ENCODE measurements at places on chromosomes 12 and 14. TPM values are rescaled to one million over a fixed set of nuclear protein-coding genes. Genes with fewer than 3 reads are reported as not detected.

FZD10 gene
- total RNA-seq: not detected

EML1 gene
- total RNA-seq: 0.36 TPM

SYT1 gene
- not detected for total RNA-seq

DNA sequence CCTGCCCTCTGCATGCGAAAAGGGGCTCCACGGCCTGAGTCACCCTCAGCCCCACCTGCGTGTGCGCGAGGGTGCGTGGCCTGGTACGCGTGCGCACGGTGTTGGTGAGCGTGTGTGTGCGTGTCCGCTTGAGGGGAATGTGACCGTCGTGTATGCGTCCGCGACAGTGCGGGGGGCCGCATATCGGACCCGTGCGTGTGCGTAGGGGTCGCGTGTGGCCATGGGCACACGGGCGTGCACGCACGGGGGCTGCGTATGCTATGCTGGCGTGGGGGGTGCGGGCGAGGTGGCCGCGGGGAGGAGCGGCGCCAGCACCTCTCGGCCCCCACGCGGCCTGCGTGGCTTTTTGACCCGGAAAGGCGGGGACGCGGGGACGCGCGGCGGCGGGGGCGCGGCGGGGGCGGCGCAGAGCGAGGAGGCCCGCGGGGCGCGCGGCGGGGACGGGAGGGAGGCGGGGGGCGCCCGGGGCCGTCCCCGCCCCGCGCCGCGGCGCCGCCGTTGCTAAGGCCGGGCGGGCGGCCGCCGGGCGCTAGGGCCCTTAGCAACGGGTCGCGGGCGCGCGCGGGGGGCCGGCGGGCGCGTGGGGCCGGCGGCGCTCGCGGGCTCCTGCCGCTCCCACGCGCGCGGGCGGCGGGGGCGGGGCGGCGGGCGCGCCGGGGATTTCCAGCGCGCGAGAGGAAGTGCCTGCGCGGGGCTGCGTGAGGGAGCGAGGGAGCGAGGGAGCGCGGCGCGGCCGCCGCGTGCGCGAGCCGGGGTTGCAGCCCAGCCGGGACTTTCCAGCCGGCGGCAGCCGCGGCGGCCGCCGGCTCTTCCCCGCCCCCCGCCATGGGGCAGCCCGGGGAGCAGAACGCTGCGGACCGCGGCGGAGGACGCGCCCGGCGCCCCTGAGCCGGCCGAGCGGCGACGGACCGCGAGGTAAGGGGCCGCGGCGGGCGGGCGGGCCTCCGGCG, at the start of gene TRAF3:
TRAF3 (plus strand) TSS at position 689 of the 950 bp plus-strand sequence. CDS start 92,753 bp downstream, outside the sequence.
- H3K27me3 ChIP-seq: no peaks in the 10 kb centered on the region
- H3K4me3 ChIP-seq: peak within 1 kb of the TSS; percentile 88
- H3K36me3 ChIP-seq: peaks cover 29% of the 10 kb centered on the region
- H3K27ac ChIP-seq: peak within 1 kb of the TSS; percentile 92

DNA sequence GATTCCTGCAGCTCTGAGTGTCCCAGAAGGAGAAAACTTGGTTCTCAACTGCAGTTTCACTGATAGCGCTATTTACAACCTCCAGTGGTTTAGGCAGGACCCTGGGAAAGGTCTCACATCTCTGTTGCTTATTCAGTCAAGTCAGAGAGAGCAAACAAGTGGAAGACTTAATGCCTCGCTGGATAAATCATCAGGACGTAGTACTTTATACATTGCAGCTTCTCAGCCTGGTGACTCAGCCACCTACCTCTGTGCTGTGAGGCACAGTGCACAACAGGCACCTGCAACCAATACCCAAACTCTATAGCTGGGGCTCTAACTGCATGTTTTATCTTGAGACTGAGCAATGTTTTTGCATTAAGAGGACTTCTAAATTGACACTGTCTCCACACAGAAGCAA, 379.2 kb upstream of the OR4E1 start:
- peak overlapping the region; percentile 74 for H3K4me3 ChIP-seq
- no peaks in the 10 kb centered on the region for H3K36me3 ChIP-seq
- DNase-seq: no peak
- H3K4me1 ChIP-seq: peaks cover 20% of the 10 kb centered on the region
- peak overlapping the region; percentile 85 for H3K27ac ChIP-seq

DNA sequence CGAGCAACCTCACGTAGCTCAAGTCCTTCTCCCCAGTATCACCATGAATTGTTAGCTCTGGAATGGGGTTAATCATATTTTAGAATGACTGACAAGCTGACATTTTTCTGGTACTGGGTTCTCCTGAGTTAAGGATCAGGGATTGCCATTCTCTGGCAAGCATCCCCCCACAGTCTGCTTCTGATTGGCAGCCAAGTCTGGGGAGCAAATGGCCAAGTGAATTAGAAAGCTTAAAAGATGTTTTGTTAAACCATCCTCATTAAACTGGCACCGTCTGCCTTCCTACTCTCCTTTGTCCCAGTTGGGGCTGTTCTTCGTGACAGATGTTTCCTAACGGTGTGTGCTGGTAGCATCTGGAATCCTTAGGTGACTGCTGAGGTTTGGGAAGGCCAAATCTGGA, 17.2 kb upstream of the CISTR start:
- no peak for DNase-seq
- no peak overlapping the region for H3K27ac ChIP-seq
- peaks cover 65% of the 10 kb centered on the region for H3K27me3 ChIP-seq
- no peak overlapping the region for H3K4me3 ChIP-seq

GRCh38 chr12:51150777-51151176, 22.2 kb downstream of the TFCP2 start:
- no peak overlapping the region for H3K27ac ChIP-seq
- no peak for DNase-seq
- peaks cover 12% of the 10 kb centered on the region for H3K4me1 ChIP-seq
- H3K27me3 ChIP-seq: no peaks in the 10 kb centered on the region

GRCh38 chr14:89836830-89837469, 117.6 kb downstream of the EFCAB11 start:
- H3K4me1 ChIP-seq: no peaks in the 10 kb centered on the region
- H3K4me3 ChIP-seq: no peak overlapping the region
- no peaks in the 10 kb centered on the region for H3K27me3 ChIP-seq

DNA sequence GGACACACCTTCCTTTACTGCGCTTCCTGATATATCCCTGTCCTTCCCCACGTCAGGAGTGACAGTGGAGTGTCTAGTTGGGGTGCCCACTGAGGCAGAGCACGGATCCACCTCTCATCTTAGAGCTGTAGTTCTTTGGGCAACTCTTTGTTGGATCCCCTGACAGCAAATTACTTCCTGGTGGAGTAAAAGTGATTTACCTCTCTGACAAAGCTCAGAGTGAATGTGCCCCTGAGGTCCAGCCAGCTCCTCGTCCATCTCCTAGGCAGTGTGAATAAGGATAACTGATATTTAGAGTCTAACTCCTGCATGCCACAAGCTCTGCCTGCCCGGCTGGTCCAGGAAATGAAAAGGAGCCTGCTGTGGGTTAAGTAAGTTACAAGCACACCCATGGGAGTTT, 16.0 kb downstream of the AHSA1 start:
- H3K27me3 ChIP-seq: no peaks in the 10 kb centered on the region
- no peak for DNase-seq
- H3K4me3 ChIP-seq: no peak overlapping the region
- H3K36me3 ChIP-seq: peaks cover 3% of the 10 kb centered on the region
- no peaks in the 10 kb centered on the region for H3K4me1 ChIP-seq

- DNase-seq: no peak
- H3K4me3 ChIP-seq: peak overlapping the region; percentile 68
- H3K36me3 ChIP-seq: peaks cover 10% of the 10 kb centered on the region
- H3K27ac ChIP-seq: peak overlapping the region; percentile 86
- H3K27me3 ChIP-seq: no peaks in the 10 kb centered on the region
These were observed 11.5 kb upstream of the IL26 start for GRCh38 chr12:68237078-68237477.

DNA sequence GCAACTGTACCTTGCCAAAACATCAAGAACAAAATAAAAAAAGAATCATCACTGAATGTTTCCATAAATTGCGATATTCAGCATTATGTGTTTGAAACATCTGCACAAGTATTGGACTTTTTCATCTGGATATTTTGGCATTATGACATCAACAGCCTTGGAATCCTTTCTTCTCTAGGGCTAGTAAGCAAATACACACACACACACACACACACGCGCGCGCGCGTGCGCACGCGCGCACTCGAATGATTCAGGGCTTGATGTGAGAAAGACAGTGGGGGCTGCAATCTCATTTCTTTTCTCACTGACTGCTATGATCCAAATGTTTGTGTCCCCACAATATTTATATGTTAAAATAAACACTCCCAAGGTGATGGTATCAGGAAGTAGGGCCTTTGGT, 90.0 kb upstream of the SLC38A4 start:
- H3K27ac ChIP-seq: no peak overlapping the region
- H3K4me1 ChIP-seq: peaks cover 2% of the 10 kb centered on the region
- H3K27me3 ChIP-seq: peaks cover 3% of the 10 kb centered on the region
- DNase-seq: no peak
- no peaks in the 10 kb centered on the region for H3K36me3 ChIP-seq

DNA sequence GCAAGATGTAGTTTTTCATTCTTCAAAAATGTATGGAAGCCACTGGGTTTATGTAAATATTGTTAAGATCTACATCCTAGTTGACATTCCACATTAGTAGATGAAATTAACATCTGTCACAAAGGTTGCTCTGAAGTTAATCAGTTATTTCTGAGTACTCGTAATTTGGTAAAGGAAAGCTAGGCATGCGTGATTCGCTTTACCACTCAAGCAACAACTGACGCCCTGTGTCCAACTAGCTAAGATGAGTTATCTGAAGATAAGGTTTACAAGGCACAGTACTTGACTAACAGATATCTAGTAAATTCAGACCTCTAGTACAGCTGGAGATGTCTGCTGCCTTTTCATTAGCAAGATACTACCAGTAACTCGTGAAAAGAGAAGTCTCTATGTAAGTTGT, 14.1 kb downstream of the PRKD1 start:
- H3K4me1 ChIP-seq: no peaks in the 10 kb centered on the region
- H3K4me3 ChIP-seq: no peak overlapping the region
- H3K27me3 ChIP-seq: no peaks in the 10 kb centered on the region
- no peaks in the 10 kb centered on the region for H3K36me3 ChIP-seq
- no peak for DNase-seq
- H3K27ac ChIP-seq: no peak overlapping the region

DNA sequence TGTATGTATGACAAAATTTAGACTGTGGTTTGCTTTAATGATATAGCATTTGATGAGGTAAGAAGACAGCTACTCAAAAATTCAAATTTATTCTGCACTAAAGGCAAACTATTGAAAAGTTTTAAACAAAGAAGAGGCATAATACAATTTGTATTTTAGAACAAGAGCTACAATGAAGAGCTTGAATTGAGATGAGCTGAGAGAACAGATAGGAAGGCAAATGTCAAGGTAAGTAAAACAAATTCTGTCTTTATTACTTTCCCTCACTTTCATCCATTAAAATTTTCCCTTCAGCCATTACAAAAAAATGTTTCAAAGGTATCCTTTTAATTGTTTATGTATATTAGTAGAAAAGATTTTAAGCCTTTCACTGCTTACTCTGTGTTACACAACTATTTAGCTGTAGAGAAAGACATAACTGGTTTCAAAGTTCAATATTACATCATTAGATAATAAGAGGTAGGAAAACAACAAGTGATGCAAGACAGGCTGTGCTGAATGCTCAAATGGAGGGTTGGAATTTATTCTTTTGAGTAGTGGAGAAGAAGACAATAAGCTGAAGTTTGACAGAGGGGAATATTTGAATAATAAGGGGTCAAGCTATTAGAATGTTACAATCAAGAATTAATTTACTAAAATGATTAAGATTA, 1334.1 kb downstream of the FSCB start:
- H3K36me3 ChIP-seq: no peaks in the 10 kb centered on the region
- H3K27me3 ChIP-seq: no peaks in the 10 kb centered on the region
- no peak overlapping the region for H3K4me3 ChIP-seq
- no peak for DNase-seq

- peaks cover 39% of the 10 kb centered on the region for H3K36me3 ChIP-seq
- H3K4me1 ChIP-seq: peaks cover 14% of the 10 kb centered on the region
- peak within 1 kb of the TSS; percentile 98 for H3K27ac ChIP-seq
- H3K4me3 ChIP-seq: peak within 1 kb of the TSS; percentile 97
- DNase-seq: peak; percentile 40
These were observed at the start of gene EEF1AKMT3 for GRCh38 chr12:57772429-57773322. TSS of gene EEF1AKMT3 (plus strand) at chr12:57772614. CDS start at chr12:57772725, 111 bp downstream.

Measured in activated naive CD8-positive, alpha-beta T cell treated with anti-CD3 and anti-CD28 coated beads for 36 hours (primary cell).